ENCODE measurements at places on chromosomes 1 and 21.
A peak's percentile ranks its signal among the peaks of the same experiment; 100 is the strongest.

DNA sequence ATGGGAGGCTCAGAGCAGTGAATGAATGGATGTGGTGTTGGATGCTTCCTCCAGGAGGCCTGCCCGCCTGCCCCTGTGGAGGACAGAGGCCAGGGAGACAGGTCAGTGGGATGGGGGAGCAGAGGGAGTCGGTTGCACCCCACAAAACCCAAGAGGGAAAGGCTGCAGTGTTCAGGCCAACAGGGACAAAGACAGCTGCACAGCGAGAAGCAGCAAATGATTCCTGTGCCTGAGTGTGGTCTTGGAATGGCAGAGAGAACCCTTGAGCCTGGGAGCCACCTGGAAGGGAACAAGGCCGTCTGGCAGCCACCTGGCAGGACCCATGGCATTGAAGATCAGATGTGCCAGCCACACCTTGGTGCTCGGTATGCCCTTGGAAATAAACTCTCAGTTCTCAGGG, 8.1 kb downstream of the TFF3 start:
- no peak for DNase-seq

GRCh38 chr21:41142051-41142795, 25.7 kb upstream of the BACE2 start:
- DNase-seq, result peak; percentile 5

DNA sequence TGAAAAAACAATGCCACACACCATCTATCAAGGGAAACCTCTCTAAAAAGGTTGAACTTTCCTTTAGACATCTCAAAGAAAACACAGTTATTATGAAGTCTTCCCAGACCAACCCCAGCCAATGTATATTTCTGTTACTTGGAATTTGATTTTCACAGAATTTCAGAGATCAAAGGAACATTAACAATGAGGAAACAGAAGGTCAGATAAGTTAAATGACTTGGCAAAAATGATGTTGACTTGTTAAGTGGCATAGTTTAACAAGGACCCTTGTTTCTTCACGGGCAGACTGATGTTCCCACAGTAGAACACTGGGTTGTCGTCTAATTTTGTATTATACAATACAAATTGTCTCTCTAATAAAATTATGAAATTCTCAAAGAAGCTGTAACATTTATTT, 29.0 kb downstream of the NME7 start:
- DNase-seq, result no peak

DNA sequence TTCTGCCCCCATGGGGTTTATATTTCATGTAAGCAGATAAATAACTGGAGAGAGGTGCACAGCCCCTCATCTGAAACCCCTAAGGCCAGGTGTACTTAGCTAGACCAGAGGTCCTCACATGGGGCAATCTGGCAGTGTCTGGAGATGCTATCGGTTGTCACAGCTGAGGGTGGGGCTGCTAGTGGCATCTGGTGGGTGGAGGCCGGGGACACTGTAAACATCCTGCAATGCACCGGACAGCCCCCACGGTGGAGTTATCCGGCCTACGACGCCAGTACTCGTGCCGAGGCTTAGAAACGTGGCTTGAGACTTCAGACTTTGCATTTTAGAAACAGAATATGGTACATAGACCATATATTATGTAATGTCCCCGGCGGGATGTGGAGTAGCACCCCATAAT, 186.5 kb upstream of the VAMP3 start:
- DNase-seq, result no peak

GRCh38 chr1:100265562-100265930, 470 bp upstream of the RTCA start:
- DNase-seq, result peak; percentile 46

- DNase-seq, result peak; percentile 77
Measured at GRCh38 chr1:9413071-9413876, 120.6 kb downstream of the SPSB1 start.

- peak; percentile 58 for DNase-seq
Measured at GRCh38 chr1:11645670-11646265, 8.5 kb downstream of the FBXO2 start.

GRCh38 chr1:161481624-161482392, 23.4 kb upstream of the FCGR2A start:
- DNase-seq, result no peak

DNA sequence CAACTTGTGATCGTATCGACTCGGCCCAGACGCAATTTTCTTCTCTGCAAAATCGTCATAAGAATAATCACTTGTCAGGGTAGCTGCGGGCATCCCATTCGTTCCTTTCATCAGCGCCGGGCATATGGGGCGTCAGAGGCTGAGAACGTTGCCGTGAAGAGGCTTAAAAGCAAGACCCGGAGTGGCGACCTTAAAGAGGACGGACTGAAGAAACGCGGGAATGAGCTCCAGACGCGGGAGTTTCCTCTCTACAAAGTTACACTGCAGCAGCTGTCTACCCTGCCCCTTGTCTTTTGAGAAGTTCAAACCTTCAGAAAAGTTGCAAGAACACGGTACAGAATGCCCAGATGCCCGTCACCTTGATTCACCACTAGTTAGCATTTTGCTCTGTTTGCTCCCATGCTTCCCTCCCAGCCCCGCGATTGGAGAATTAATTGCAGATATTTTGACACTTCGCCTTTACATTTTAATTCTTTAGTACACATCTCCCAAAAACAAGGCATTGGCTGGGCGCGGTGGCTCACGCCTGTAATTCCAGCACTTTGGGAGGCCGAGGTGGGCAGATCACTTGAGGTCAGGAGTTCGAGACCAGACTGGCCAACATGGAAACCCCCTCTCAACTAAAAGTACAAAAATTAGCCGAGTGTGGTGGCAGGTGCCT, 967 bp downstream of the CENPS start:
- DNase-seq, result peak; percentile 19

DNA sequence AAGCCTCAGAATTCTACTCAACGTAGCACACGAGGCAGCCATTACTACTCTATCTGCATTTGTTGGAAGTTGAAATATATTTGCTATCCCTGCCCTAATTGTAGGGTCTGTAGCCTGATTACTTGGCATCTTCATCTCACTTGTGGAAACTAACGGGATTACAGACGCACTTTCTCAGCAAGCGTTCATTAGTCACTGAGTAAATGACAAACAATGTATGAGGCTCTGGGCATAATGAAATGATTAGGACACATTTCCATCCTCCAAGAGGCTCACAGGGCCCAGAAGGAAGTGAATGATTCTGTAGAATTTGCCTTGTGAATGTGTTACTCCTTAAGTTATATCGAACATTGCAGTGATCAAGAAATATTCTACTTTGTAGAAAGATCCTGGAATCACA, 78.1 kb downstream of the KIF26B start:
- DNase-seq, result no peak
